Activated CD4-positive, CD25-positive, alpha-beta regulatory T cell treated with anti-CD3 and anti-CD28 coated beads, Interleukin-2, amount 50 U/mL, for 16 hours (primary cell): ENCODE measurements at places on chromosomes 7 and 10.

DNA sequence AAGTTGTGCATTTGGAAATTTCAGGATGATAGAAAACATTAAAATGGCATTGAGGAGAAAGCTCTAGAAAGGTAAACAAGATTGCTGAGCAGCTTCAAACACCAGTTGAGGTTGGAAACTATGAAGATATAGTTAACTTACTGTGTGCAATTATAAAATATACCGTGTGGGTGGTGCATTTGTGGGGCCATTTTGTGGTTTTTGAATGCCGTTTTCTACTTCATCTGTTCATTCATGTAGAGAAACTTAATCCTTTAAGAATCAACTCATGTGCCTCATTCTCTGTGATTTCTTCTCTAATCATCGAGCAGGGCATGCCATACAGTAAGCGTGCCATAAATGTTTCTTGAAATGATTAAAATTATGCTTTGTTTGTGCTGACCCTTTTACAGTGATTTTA, 232.8 kb upstream of the TEX47 start:
- no peak for DNase-seq

GRCh38 chr7:91344911-91345310, 80.7 kb downstream of the FZD1 start:
- DNase-seq: no peak

- no peak for DNase-seq
Measured at GRCh38 chr7:95180-95862, 97.0 kb upstream of the FAM20C start.

DNA sequence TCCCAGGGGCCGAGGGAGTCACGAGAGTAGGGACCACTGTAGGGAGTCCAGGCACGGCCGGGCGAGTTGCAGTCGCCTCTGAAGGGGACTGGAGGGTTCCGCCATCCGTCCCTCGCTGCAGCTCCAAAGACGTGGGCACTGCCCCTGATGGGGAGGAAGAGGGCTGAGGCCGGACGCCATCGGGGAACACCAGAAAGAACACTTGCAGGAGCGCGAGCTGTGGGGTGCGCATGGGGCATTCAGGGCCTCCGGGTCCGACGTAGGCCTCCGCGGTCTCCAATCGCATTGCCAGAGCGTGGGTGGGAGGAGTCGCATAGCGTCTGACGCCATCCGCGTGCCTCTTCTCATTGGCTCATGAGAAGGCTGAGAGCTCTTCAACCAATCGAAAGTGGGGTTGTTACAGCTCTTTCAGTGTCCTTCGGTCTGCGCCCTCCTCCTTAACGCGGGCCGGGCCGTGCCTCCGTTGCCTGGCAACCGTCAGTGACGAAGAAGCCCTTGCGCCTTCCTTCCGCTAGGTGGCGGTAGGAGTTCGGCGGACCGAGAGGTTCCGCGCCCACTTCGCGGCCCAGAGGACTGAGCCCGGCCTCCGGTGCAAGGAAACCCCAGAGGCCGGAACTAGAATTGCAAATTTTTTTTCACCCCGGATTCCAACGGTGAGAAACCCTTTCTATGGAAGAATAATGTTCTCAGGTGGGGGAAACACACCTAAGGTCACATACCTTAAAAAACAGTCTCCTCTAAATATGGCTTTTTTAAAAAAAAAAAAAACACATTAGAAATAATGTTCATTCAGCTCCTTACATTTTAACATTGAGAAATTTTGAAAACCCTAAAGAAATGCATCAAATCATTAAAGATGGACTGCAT, at the start of gene TCTN3:
TCTN3 (minus strand) TSS at position 260 of the 867 bp plus-strand sequence; CDS start at position 232, 28 bp downstream.
- peak; percentile 95 for DNase-seq

DNA sequence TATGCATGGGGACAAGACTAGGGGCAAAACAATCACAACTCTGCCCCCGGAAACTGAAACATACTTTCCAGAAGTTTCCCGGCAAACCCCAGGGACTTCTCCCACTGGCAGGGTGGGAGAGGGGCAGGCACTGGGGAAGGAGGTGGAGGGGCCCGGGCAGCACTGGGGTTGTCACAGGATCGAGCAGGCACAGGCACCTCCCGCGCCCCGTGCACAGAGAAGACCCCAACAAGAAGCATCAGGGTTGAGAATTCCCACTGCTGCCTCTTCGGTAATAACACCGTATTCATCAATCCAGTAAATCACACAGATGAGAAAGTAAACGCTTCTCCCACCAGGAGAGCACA, 490.5 kb downstream of the PTPRN2 start:
- no peak for DNase-seq

- no peak for DNase-seq
Measured at GRCh38 chr7:149454750-149455149, 6.1 kb downstream of the ZNF777 start.

- no peak for DNase-seq
Measured at GRCh38 chr7:156592155-156592884, 48.3 kb upstream of the RNF32 start.

GRCh38 chr10:130025326-130025725, 61.3 kb upstream of the EBF3 start:
- DNase-seq: no peak

DNA sequence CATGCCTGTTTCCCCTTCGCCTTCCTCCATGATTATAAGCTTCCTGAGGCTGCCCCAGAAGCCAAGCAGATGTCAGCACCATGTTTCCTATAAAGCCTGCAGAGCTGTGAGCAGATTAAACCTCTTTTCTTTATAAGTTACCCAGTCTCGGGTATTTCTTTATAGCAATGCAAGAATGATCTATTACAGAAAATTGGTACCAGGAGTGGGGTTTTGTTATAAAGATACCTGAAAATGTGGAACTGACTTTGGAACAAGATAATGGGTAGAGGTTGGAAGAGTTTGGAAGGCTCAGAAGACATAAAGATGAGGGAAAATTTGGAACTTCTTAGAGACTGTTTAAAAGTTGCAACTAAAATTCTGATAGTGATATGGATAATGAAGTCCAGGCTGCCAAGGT, 4.8 kb upstream of the RSU1 start:
- no peak for DNase-seq

DNA sequence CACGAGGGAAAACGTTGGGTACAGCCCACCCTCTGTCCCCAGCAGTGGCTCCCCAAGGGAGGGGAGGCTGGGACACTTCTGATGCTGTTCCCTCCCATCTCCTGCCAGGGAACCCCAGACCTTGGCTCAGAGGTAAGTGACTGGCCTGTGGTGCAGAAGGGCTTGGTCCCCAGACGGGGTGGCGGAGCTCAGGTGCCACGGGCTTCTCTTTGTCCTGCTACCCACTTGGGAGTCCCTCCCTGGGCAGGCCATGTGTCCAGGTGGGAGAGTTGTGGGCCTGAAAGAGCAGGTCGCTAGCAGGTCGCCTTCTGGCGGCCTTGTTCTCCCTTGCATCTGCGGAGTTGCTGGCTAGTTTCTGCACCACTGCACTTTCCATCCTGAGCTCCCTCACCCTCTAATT, 10.1 kb downstream of the ATP5MF start:
- DNase-seq: no peak

- no peak for DNase-seq
Measured at GRCh38 chr7:97024209-97025129, at the start of gene DLX5. DLX5 (minus strand) TSS chr7:97024831; CDS start chr7:97024623, 208 bp downstream.

DNA sequence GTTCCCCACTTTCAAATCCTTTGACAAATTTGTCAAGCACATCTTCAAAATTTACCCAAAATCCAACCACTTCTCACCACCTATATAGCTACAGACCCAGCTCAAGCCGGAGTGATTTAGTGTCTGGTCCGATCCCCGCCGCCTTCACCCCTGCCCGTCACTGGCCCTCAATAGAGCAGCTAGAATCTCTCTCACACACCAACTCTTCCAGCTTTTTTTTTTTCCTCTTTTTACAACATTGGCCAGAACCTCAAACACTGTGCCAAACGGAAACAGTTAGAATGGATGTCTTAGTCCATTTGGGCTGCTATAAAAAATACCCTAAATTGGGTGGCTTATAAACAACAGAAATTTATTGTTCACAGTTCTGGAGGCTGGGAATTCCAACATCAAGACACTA, 41.1 kb upstream of the TMEM72 start:
- DNase-seq: no peak

GRCh38 chr10:79292891-79293746, 54.1 kb upstream of the PPIF start:
- DNase-seq: no peak

GRCh38 chr10:131233611-131234258, 77.8 kb downstream of the TCERG1L start:
- DNase-seq: no peak

- no peak for DNase-seq
Measured at GRCh38 chr10:79136236-79137005, 67.7 kb downstream of the ZMIZ1 start.

- DNase-seq: no peak
Measured at GRCh38 chr7:46864716-46865115, 717.2 kb downstream of the TNS3 start.
